ENCODE measurements at places on chromosomes 5 and 9.

DNA sequence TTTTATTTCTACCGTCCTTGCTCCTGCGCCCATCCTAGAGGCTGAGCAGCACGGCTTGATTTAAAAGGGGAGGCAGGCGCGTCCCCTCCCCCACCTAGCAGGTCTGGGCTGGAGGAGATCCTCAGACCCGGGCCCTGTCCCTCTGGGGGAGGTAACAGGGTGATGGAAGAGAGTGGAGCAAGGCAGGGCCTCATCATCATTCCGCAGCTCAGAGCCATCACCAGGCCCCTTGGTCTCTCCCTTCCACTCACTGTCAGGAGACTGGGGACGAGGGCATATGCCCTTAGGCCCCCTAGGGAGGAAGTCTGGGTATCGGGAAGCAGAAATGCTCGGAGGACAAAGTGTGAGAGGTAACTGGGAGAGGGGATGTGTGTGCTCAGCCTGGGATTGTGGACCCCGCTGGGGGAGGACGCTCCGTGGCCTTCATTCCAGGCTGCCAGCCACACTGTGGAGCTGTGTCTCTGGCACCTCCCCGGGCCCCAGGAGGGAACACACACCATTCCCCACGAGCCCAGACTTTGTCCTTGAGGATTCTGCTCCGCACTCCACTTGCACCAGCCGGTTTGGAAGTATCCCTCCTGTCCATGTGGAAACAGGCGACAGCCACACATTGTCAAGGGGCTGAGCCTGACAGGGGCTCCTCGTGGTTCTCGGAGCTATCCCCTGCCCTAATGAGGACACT lies 761 bp downstream of the REEP2 start:
- no peak for DNase-seq

- DNase-seq, result no peak
Observed at GRCh38 chr5:55254802-55255201, 21.4 kb upstream of the CCNO start.

DNA sequence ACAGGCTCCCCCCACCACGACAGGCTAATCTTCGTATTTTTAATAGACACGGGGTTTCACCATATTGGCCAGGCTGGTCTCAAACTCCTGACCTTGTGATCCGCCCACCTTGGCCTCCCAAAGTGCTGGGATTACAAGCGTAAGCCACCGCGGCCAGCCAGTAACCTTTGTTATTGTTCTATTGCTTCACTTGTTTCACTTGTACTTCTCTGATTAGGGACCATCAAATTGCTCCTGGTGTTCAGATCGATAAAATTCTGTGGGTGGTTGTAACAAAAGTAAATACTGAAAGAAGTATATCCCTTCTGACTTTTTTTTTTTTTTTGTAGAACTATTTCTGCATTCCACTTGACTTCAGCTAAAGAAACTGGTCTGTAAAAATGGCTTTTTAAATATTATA lies 445.5 kb upstream of the CDH10 start:
- no peak for DNase-seq

DNA sequence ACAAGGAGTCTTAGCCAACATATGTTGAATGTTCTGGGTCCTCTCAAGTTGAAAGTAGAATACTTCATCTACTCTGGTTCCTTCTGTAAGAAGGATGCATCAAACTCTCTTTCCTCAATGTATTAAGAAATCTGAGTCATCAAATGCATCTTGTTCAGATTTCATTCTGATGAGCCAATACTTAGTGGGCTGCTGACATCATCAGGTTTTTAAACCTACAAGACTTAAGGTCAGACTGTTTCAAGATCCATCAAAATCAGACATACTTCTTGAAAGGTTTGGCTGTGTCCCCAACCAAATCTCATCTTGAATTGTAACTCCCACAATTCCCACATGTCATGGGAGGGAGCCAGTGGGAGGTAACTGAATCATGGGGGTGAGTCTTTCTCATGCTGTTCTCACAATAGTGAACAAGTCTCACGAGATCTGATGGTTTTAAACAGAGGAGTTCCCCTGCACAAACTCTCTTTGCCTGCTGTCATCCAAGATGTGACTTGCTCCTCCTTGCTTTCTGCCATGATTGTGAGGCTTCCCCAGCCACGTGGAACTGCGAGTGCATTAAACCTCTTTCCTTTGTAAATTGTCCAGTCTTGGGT lies 168.8 kb downstream of the RAPGEF6 start:
- DNase-seq, result no peak

- no peak for DNase-seq
Observed at GRCh38 chr5:27208051-27208450, 169.7 kb upstream of the CDH9 start.

- no peak for DNase-seq
Observed at GRCh38 chr9:20326516-20326915, 295.8 kb downstream of the MLLT3 start.

GRCh38 chr5:96431376-96432187 lies 1.5 kb downstream of the PCSK1 start:
- no peak for DNase-seq

DNA sequence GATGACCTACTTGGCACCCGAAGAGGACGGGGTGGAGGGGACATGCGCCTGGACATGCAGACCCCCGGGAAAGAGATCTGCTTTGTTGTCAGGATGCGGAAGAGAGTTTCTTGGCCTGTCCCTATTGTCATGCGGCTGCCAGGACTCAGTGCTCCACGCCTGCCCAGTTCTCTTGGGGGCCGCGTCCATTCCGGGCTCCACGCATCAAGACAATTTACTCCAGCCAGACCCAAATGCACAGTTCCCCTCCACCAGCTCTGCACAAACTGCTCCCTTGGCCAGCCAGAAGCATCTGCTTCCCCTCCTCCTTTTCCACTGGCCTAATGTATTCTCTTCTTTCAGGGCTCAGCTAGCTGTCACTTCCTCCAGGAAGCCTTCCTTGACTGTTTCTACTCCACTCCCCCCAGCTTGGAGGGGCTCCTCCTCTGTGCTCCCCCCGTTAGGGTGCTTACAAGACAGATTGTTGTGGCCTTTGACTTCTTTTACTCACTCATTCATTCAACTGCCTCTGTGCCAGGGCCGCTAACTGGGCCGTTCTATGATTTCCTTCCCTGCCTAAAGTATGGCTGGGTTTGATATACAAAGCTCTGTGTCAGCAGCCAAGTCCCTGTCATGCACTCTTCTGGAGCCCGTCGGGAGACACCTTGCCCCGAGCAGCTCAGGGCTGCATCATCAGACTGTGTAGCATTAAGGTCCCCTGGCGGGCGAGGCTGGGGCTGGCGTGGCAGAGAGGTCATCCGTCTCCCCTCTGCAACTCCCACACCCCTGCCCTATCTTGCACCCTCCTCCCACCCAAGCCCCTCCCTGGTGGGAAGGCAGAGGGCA lies 6.6 kb downstream of the FIBCD1 start:
- peak; percentile 86 for DNase-seq
